Left colon (tissue), 2 donors: ENCODE measurements at places on chromosomes 7 and 10.

DNA sequence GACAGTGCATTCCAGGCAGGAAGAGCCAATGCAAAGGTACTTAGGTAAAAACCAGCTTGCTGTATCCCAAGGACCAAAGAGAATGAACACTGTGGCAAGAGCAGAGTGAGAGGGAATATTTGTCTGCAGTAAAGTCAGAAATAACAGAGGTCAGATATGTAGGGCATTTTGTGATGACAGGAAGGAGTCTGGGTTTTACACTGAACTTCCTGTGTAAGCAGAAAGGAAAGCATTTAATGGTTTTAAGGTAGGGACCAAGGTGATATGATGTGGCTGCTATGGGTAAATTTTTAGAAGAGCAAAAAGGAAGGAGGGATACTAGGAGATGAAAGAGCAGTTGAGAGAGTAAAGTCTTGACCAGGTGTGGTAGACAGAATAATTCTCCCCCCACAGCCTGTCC lies 10.1 kb downstream of the ABCB1 start:
- no peak for DNase-seq

GRCh38 chr10:114026189-114027040 lies 17.3 kb upstream of the ADRB1 start:
- DNase-seq: no peak

- DNase-seq: no peak
Observed at GRCh38 chr10:117699436-117700075, 157.0 kb downstream of the EMX2 start.

GRCh38 chr7:95543312-95543711 lies 53.0 kb downstream of the PDK4 start:
- no peak for DNase-seq

DNA sequence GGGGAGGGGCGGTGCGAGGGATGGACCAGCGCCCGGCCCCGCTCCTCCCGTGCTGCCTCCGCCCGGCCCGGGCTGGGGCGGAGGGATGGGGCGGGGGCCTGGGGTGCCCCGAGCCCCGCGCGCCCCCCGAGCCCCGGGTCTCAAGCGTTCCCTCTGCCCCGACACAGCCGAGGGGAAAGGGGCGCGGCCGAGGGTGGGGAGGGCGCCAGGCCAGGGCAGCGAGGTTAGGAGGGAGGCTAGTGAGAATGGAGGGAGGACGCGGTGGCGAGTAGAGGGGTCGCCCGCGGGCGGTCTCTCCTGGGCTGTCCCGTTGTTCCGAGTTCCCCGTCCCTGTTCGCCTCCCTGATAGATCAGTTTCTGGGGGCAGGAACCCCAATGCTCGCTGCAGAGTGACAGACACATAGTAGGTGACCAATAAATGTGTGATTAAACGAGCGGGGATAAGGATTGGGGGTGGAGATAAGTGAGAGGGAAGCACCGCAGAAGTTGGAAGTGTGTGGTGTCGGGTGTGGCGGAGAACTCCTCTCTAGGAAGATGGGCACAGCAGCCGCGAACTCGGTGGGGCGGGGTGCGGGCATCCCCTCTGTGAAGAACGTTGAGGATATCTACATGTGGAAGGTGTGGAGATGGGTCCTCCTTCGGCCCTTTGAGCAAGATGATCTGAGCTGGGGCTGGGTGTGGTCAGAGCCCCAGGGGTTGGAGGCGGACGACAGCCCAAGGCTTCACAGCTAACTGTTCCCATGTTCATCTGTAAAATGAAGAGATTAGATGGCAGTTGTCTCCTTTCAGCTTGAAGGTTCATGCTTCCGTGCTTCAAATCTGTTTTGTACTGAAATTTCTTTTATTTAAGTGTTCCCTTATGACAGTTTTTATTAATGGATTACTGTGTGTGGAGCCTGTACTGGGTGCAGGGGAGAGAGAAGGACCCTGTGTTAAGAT lies 580 bp downstream of the ZNF775 start:
- DNase-seq: peak; percentile 66

DNA sequence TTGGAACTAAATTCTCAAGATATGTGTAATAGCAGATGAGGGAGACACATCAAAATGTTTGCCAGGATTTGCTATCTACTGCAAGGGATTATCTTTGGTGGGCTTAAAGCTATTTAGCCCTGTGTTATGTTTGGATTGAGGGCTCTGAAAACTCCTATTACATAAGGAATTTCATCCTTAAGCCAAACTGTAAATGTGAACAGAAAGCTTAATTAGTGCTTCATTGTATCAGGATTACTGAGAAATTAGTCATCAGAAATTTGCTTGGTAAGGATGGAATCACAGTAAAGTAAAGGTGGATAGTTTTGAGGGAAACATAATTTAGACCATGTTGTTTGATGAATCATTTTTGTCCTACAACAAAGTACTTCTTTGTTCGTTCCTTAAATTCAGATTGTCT lies 8.3 kb downstream of the ANKRD7 start:
- DNase-seq: no peak
